ENCODE measurements at places on chromosomes 13 and 19.

DNA sequence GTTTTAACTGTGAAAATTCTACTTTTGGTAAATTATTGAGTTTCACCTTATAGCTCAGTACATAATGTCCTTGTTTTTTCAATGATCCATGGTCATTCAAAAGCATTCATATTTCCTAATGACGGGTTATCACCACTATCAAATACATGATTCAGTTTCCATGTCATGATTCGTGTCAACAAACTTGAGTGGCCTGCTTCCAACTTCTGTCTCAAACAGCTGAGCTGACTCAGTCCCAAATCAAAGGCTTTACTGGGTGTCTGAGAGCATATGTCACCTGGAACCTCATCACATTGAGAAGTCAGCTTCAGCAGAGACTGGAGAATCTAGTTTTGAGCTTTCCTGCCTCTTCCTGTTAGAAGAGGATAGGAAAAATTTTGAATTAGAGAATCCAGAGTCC is 40.3 kb upstream of the SGCG start:
- DNase-seq, result no peak

DNA sequence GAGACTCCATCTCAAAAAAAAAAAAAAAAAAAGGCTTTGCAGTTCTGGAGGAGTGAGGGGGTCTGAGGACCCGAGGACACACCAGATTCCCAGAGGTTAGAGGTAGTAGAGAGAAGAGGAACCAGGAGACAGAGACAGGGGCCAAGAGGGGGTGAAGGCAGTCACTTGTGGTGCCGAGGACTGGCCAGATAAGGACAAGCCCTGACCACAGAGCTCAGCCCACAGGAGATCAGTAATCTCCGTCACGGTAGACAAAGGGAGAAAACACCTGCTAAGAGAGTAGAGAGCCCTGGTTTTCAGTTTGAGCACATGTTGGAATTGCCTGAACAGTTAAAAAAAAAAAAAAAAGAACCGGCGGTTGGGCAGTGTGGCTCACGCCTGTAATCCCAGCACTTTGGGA is 1.7 kb upstream of the PRAM1 start:
- DNase-seq, result no peak

GRCh38 chr19:56973713-56974555 is 133.4 kb upstream of the PEG3 start:
- DNase-seq, result no peak

DNA sequence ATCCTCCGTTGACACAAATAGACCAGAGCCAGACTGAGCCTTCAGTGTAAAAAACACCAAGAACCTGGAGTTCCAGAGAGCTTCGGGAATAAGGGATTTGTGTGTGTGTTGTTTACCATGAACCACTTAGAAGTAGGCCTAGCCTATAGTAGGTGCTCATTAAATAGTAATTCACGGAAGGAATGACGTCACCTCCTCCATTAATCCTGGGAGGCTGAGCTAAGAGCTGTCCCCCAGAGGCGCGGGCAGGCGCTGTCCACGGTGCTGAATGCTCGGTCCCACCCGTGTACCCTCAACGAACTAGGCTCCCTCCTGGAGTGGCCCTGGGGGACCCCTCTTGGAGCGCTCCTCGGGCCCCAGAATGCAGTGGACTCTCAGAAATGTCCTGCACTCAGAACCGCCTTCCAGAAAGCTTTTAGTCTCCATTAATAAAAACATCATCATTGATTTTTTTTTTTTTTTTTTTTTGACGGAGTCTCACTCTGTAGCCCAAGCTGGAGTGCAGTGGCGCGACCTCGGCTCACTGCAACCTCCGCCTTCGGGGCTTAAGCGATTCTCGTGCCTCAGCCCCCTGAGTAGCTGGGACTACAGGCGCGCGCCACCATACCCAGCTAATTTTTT is 6.5 kb downstream of the UNC13A start:
- DNase-seq, result no peak

DNA sequence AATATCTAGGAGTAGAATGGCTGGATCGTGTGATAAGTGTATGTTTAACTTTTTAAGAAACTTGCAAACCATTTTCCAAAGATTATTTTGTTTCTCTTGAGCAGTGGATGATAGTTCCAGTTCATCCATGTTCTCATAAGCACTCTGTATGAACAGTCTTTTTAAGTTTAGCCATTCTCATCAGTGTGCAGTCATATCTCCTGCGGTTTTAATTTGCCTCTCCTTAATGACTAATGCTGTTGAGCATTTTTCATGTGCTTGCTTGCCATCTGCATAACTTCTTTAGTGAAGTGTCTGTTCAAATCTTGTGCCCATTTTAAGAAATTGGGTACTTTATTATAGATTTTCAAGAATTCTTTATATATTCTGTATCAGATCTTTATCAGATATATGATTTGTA is 58.6 kb downstream of the WASF3 start:
- DNase-seq, result no peak

GRCh38 chr19:10316229-10317044 is 622 bp upstream of the FDX2 start:
- DNase-seq, result no peak

DNA sequence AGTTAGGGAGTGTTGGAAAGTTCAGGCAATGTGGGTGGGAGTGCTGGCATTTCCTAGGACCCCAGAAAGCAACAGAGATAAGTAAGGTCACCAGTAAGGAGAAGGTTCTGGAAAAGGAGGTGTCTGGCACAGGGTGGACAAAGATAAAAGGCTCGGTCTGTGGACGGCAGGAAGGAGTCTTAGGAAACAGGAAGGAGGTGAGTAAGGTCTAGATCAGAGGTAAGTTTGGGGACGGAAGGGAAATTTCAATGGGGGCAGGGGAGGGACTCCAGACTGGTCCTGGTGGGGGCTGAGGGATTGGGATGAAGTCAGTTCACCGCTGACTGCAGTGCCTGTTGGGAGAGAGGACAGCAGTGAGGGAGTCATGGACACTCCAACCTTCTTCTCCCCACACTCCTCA is 7.8 kb upstream of the OPA3 start:
- no peak for DNase-seq

Measured in midbrain (tissue), 1 donor.